Large intestine (tissue), 12 donors: ENCODE measurements at places on chromosomes 13 and 19. TPM values are rescaled to one million over a fixed set of nuclear protein-coding genes. Genes with fewer than 3 reads are reported as not detected.

The NLRP9 gene
- not detected for polyA plus RNA-seq

The KLHL1 gene
- polyA plus RNA-seq, result 0.57 TPM

The MISP3 gene
- 12.3 TPM for polyA plus RNA-seq

The ZNF613 gene
- polyA plus RNA-seq, result 5.6 TPM

DNA sequence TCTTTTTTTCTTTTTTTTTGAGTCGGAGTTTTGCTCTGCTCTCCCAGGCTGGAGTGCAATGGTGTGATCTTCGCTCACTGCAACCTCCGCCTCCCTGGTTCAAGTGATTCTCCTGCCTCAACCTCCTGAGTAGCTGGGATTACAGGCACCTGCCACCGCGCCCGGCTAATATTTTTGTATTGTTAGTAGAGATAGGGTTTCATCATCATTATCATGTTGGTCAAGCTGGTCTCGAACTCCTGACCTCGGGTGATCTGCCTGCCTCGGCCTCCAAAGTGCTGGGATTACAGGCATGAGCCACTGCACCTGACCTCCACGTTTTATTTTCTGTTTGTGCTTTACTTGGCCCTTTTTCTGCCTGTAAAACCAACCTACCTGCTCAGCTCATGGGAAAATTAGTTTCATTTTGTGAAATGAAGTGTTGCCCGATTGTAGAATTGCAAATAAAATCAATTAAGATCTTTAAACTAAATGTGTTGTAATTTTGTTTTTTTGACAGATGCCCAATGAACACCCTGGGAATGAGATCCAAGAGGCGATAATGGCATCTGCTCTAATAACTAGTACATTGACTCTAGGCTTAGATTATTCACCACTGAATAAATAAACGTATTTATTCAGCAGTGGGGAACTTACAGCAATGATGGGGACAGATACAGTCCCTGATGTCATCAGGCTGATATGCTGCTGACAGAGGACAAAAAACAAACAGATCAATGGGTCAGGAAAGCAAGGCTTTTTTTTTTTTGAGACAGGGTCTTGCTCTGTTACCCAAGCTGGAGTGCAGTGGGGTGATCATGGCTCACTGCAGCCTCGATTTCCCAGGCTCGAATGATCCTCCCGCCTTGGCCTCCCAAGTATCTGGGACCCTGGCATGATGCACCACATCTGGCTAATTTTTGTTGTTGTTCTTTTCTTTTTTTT lies 2.2 kb upstream of the RAB11B start:
- no peaks in the 10 kb centered on the region for H3K27me3 ChIP-seq
- H3K36me3 ChIP-seq, result no peaks in the 10 kb centered on the region
- DNase-seq, result no peak
- peak overlapping the region; percentile 7 for H3K27ac ChIP-seq
- no peak overlapping the region for H3K4me3 ChIP-seq
- peaks cover 15% of the 10 kb centered on the region for H3K4me1 ChIP-seq

- no peak overlapping the region for H3K4me3 ChIP-seq
- H3K4me1 ChIP-seq, result no peaks in the 10 kb centered on the region
- DNase-seq, result no peak
- no peak overlapping the region for H3K27ac ChIP-seq
- H3K27me3 ChIP-seq, result peaks cover 25% of the 10 kb centered on the region
These were observed 6.0 kb downstream of the TMEM255B start for GRCh38 chr13:113764793-113765563.

DNA sequence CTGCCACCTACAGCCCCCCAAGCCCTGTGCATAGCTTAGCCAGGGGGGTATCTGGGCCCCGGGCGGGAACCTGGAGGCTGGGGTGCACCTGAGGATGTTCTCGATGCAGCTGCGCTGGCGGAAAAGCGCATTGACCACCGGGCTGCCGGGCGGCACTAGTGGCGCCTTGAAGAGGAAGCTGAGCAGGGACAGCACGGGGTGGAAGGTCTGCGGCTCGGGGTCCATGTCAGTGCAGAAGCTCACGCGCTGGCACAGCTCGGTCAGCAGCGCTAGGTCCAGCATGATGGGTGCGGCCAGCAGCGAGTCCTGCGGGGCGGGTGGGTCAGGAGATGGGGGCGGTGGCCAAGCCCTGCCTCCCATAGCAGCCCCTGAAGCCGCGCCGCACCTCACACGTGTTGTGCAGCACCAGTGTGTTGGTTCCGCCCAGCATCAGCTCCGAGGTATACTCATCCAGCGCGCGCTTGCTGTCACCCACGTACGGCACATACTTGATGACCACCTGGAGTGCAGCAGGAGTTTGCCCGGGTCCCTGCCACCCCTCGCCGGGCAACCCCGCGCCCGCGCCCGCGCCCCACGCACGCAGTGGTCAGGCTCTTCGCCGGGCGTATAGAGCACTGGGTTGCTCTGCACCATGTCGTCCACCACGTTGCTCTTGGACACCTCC lies 2.6 kb downstream of the ISYNA1 start:
- H3K27me3 ChIP-seq, result no peaks in the 10 kb centered on the region
- no peak for DNase-seq
- H3K36me3 ChIP-seq, result peaks cover 40% of the 10 kb centered on the region
- H3K4me3 ChIP-seq, result no peak overlapping the region

GRCh38 chr19:3625996-3626472 lies 556 bp downstream of the CACTIN start:
- peak overlapping the region; percentile 98 for H3K27ac ChIP-seq
- H3K4me1 ChIP-seq, result peaks cover 9% of the 10 kb centered on the region
- H3K36me3 ChIP-seq, result peaks cover 20% of the 10 kb centered on the region
- DNase-seq, result no peak
- H3K4me3 ChIP-seq, result peak overlapping the region; percentile 83

DNA sequence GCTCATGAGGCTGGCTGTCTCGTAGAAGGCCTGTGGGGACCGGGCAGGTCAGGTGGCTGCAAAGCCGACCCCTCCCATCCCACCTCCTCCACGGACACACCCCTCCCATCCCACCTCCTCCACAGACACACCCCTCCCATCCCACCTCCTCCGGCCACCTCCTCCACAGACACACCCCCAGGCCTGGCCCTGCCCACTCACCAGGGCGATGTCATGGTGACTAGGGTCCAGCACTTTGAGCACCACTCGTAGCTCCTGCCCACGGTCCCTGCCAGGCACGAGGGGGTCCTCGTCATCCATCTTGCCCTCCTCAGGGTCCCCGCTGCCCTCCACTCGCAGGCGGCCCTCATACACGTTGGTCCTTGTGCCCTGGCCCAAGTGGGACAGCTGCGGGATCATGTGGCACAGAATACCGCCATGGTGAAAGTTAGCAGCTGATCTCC lies 18.8 kb downstream of the TYK2 start:
- no peaks in the 10 kb centered on the region for H3K27me3 ChIP-seq
- H3K27ac ChIP-seq, result no peak overlapping the region
- no peak for DNase-seq
- H3K4me1 ChIP-seq, result no peaks in the 10 kb centered on the region
- peaks cover 77% of the 10 kb centered on the region for H3K36me3 ChIP-seq

- H3K27me3 ChIP-seq, result no peaks in the 10 kb centered on the region
- H3K27ac ChIP-seq, result no peak overlapping the region
- no peak overlapping the region for H3K4me3 ChIP-seq
- peaks cover 4% of the 10 kb centered on the region for H3K36me3 ChIP-seq
These were observed 21.5 kb downstream of the NFIC start for GRCh38 chr19:3387645-3388589.

GRCh38 chr13:33132644-33133440 lies 116.6 kb downstream of the KL start:
- DNase-seq, result no peak
- H3K36me3 ChIP-seq, result peaks cover 46% of the 10 kb centered on the region
- no peaks in the 10 kb centered on the region for H3K27me3 ChIP-seq
- no peak overlapping the region for H3K4me3 ChIP-seq
- no peak overlapping the region for H3K27ac ChIP-seq

DNA sequence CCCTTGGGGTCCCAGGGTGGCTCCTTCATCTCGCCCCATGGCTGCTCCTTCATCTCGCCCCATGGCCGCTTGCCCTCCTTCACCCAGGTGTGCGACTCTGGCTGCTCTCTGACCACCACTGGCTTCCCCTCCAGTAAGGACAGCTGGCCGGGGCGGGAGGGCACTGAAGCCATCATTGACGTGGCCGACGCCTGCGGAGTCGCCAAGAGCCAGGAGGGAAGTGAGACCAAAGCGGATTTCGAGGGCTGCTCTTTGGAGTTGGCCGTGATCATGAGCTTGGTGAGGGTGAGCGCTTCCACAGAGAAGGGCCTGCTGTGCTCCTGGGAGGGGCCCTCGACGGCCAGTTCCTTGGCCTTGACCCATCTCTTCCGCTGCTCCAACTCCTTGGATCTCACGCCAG lies 4.0 kb upstream of the COX6B2 start:
- no peak overlapping the region for H3K4me3 ChIP-seq
- H3K27me3 ChIP-seq, result peaks cover 46% of the 10 kb centered on the region
- no peak for DNase-seq
- H3K4me1 ChIP-seq, result peaks cover 8% of the 10 kb centered on the region

GRCh38 chr19:33905473-33905936 lies 108.8 kb downstream of the KCTD15 start:
- no peak for DNase-seq
- no peaks in the 10 kb centered on the region for H3K4me1 ChIP-seq
- H3K27me3 ChIP-seq, result peaks cover 58% of the 10 kb centered on the region
- peak overlapping the region; percentile 30 for H3K4me3 ChIP-seq

DNA sequence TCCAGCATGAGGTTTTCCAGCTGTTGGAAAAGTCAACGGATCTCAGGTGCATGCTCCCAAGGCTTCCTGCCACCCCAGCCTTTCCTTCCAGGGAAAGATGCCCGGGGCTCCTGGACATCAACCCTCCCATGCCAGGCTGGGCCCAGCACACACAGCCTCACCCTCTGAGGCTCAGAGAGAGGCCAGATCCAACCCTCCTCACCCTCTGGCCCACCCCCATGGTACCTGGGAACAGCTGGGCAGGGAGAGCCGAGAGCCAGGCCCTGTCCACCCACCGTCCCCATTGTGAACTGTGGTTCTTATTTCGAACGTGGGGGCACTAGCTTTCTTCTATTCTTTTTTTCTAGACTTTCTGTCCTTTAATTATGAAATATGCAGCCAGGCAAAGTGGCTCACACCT lies 9.9 kb upstream of the CCNP start:
- H3K27me3 ChIP-seq, result no peaks in the 10 kb centered on the region
- H3K27ac ChIP-seq, result no peak overlapping the region
- H3K36me3 ChIP-seq, result peaks cover 75% of the 10 kb centered on the region
- peaks cover 11% of the 10 kb centered on the region for H3K4me1 ChIP-seq
